NCI-H2029 treated with DMSO at 0.1 percent for 48 hours (cell line): ENCODE measurements at places on chromosomes 1 and 21.

DNA sequence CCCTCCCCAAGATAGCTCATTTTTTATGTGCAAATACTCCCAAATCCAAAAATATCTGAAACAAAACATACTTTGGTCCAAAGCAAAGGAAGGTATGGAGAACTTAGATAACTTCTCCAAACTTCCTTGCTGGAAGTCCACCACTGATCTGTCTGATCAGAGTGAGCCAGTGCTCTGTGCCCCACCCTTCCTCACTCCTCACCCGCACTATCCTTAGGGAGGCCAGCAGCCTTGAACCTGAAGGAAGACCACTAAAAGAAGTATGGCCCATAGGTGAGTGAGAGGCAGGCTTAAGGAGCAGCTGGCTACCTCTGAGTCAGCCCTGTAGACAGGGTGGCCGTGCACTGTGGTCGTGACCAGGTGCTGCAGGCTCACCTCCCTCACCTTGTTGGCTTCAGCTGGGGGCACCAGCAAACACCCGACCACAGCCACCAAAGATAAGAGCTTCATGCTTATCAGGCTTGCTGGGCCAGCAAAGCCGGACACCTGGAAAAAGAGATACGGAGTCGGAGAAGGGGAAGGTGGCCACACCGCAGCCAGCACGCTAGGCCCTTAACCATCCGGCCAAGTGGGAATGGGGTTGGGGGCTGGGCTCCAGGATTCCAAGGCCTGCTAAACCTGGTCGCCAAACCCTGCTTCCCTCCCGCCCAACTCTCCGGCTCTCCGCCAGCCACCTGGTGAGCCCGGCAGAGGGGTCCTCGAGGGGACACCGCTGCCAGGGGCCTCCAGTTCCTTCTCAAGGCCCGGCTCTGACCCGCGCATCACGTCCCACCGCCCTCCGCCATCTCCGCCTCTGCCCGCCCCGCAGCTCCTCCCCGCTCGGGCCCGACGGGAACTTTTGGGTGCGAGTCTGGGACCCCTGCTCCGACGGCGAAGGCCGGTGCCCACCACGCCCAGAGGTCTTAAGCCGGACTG is 543 bp downstream of the TMEM9 start:
- DNase-seq = no peak

DNA sequence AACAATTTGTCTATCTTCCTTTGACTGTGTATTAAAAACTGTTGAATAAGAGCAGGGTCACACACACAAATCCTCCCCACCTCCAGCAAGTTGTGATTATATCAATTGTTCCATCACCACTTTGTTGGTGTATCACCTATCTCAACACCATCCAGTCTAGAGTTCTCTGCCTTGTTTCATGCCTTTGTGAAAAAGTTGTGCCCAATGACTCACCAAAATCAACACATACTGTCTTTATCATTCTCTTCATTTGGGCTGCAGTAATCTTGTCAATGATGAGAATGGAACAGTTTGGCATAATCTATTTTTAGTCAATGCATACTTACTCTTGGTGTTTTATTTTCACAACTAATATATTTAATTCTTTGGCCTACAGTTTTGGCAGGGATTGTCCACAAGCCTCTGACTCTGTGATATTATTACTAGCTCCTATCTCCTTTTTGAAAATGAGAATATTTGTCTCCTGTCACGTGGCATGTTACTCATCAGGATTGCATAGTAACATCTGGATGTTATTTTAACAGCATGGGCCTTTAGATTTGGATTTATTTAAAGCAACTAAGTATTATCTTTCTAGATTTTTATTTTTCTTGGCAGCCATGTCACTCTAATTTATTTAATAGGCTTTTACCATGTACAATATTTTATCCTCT is 5.1 kb downstream of the C1orf87 start:
- no peak for DNase-seq

DNA sequence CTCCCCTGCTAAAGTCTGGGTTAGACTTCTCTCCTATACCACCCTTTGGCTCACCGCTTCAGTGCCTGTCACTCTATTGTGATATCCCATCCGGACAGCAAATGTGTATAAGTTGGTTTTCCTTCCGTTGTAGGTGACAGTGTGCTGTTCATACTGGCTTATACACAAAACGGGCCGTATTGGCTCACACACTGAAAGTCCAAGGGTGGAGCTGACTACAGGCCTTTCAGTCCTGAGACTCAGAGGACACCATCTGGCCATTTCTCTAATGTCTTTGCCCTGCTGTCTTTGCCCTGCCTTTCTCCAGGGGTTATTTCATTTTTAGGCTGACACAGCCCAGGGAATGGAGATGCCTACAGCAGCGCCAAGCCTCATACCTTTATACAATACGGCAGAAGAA is 90.7 kb downstream of the URB2 start:
- DNase-seq = no peak

- no peak for DNase-seq
These were observed 142.9 kb downstream of the SLC45A1 start for GRCh38 chr1:8460784-8461183.

DNA sequence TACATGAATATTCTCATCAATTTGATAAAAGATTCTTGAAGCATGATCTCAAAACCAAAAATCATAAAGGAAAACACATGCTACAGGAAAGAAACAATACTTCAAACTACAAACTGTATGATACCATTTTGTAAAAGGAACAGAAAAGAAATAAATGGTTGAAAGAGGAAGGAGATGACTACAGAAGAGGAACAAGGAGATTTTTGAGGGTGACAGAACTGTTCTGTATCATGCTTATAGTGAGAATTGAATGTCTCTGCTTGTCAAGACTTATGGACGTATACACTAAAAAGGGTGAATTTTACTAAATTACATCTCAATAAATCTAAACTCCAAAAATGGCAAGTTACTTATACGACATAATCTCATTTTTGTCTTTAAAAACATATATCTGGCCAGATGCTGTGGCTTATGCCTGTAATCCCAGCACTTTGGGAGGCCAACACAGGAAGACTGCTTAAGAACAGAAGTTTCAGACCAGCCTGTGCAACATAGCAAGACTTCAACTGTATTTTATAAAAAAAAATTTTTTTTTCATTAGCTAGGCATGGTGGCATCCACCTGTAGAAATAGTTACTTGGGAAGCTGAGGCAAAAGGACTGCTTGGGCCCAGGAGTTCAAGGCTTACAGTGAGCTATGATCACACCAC is 125.4 kb downstream of the EIF4G3 start:
- no peak for DNase-seq

DNA sequence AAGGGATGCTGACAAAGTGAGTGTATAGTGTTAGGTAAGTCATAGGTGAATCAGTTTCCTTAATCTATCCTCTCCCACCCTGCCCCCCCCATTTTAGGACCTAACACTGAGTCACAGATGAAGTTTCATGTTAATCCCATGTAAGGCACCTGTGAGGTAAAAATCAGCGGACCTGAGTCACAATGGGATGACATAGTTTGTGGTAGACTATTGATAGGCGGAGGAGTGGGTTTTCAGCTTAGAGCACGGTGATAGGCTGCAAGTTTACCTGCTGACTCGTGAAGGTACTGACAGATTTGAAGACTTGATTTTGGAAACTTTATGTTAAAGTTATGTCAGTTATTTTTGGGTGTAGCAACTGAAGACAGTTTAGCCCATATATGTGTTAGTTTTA is 1.7 kb downstream of the TOR1AIP1 start:
- DNase-seq = no peak

GRCh38 chr1:230220907-230221306 is 153.9 kb downstream of the GALNT2 start:
- no peak for DNase-seq

- DNase-seq = no peak
These were observed 41.3 kb downstream of the TTC13 start for GRCh38 chr1:230937371-230937770.

DNA sequence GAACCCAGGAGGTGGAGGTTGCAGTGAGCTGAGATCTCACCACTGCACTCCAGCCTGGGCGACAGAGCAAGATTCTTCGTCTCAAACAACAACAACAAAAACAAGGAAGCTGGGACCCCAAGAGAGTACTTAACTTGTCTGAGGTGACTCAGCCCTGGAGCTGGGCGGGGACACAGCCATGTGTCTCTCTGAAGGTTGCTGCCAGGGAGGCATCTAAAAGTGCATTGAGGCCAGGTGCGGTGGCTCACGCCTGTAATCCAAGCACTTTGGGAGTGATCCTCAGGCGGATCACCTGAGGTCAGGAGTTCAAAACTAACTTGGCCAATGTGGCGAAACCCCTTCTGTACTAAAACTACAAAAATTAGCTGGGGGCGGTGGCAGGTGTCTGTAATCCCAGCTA is 7.7 kb downstream of the IFI6 start:
- DNase-seq = no peak

DNA sequence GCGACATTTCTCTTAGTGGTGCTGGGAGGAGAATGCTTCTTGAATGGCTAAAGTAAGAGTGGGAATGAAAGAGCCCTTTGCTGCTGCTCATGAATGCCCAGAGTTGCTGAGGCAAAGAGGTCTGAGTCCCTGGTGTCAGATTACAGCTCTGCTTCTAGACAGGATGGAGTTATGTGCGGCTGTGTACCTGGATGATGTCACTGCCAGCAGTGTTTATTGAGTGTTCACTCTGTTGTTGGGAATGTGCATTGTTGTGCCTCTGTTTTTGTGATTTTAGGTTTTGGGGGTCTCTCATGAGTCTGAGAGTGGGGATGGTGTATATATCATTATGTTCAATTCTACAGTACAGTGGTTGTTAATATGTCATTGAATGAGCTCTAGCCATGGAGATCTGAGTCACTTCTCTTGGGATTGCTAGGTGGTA is 2.7 kb downstream of the CDC14A start:
- DNase-seq = peak; percentile 83

GRCh38 chr21:34582506-34583150 is 32.3 kb downstream of the RCAN1 start:
- no peak for DNase-seq

- DNase-seq = no peak
These were observed 7.4 kb downstream of the LDLRAD1 start for GRCh38 chr1:54010415-54011117.

DNA sequence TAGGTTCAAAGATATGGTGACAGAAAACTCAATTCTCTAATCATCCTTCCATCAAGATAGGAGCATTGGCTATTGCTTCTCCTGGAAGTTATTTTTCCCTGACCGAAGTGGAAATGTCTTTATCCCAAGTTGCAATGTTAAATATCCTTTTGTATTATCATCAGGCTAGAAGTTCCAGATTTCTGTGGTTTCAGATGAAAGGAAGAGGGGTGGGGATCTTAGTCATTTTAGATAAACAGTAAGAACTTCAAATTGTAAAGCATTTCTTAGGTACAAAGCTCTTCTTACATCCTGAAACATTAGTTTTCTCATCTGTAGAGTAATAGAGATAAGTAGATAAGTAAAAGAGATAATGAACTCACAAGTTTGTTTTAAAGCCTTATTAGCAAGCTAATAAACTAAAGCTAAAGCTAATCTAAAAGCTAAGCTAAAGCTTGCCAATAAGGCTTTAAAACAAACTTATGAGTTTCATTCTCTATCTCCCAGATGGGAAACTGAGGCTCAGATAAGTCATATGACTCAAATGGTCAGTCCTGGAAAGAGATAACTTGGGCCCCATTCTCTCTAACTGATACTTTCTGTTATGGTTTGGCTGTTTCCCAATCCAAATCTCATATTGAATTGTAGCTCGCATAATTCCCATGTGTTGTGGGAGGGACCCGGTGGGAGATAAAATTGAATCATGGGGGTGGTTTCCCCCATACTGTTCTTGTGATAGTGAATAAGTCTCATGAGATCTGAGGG is 99.2 kb upstream of the KCNK2 start:
- no peak for DNase-seq

DNA sequence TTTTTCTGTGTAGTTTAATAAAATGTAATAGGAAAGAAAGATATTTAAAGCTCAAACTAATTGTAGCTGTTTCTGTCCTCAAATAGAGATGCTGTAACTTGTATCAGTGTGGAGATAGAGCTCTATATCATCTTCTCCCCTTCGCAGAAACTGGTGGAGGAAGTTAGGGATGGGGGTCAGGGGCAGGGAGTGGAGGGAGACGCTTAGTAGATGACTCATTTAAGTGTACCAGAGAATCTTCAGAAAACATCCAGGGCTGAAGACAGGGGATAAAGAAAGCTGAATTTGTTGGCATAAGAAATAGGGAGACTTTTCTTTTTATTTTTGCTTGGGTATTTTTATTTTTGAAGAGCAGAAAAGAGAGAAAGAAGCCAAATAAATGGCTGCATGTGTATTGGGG is 282.6 kb upstream of the DPYD start:
- no peak for DNase-seq

DNA sequence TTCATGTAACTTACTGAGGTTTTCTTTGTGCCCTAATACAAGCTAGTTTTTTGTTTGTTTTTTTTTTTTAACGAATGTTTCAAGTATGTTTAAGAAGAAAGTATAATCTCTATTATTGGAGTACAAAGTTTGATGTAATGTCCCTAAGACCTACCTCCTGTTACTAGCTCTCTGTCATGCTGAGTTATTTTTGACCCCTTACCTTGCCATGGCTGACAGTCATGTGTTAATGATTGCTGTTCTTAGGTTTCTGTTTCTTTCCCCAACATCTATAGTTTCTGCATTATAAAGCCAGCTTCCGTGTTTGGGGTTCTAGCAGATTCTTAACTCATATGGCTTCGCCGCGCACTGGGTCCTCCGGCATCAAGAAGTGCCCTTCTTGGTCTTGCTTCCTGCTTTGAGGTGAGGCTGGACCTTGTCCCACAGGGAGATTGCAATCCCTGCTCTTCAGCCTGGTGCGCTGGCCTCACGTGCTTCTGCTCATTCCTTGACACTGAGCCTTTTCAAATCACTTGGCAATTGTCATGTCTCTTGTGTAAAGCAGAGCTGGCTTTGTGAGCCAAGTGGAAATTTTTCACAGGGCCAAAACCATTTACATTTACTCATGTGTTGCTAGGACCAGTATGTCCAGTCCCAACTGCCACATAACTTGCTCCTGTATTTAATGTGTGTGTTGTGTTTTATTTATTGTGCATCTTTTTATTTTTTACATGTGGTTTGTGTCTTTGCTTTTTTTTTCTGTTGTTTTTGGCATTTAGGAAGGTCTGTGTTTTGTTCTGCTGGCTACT is 135.0 kb upstream of the COL6A1 start:
- DNase-seq = no peak

GRCh38 chr1:205179842-205180241 is 31.7 kb downstream of the DSTYK start:
- no peak for DNase-seq

GRCh38 chr1:6288026-6288425 is 27.1 kb upstream of the GPR153 start:
- DNase-seq = no peak

- DNase-seq = peak; percentile 98
These were observed 70.6 kb downstream of the TMEM53 start for GRCh38 chr1:44603718-44604117.

DNA sequence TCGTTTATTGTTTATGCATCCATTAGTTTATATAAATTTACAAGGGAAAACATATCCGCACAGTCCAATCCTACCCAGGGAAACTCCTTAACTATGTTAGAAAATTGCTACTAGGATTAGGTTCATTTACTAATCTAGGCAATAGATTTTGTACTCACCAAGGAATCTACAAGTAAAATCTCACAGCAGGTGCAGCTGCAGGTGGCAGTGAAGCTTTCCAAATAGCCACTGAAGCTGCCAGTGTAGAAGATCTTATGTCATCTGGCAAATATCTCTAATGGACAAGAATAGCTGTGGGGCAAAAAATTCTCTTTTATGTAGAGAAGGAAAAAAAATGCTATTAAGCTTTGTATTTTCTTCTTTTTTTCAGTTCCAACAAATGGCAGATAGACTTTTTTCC is 963.4 kb upstream of the ADGRL4 start:
- DNase-seq = no peak
